ENCODE measurements at places on chromosomes 12 and 14. TPM values are rescaled to one million over a fixed set of nuclear protein-coding genes. Genes with fewer than 3 reads are reported as not detected.

DBX2 gene
- total RNA-seq: not detected

- no peak for DNase-seq
Measured at GRCh38 chr14:104843442-104844305, 21.4 kb upstream of the CEP170B start.

GRCh38 chr12:78331181-78331580 is 500.5 kb downstream of the NAV3 start:
- no peak for DNase-seq

WIF1 gene
- total RNA-seq: not detected

HOXC13 gene
- total RNA-seq: not detected

DNA sequence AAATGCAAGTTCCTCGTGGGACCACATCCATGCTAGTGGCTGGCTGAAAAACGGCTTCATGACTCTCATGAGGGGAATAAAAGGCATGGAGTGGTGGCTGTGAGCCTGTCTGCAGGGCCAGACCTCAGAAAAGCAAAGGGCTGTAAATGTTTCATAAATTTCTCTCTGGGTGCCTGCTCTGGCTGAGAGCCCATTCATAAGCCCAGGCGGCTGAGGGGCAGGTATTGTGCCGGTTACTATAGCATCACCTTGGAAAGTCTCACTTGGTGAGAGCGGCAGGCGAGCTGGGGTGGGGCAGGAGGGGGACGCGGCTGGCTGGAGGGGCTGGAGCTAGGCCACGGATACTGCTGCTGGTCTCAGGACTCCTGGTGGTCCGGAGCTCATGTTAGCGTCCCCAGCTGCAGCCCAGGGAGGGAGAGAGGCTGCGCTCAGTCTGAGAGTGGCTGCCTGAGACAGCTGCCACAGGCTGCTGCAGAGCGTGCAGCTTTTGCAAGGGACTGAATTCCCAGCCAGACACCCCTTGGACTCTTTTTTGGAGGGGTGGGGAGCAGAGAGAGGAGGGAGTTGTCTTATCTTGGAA is at the start of gene SLC17A8:
Gene SLC17A8, plus strand, starts transcription at position 431 of the 580 bp plus-strand sequence. CDS start 318 bp downstream, outside the sequence.
- DNase-seq: no peak

GRCh38 chr14:99600232-99600888 is 3.6 kb downstream of the CCDC85C start:
- DNase-seq: no peak

SLC6A12 gene
- total RNA-seq: not detected

- no peak for DNase-seq
Measured at GRCh38 chr12:111954969-111955368, 58.0 kb downstream of the TMEM116 start.

DNA sequence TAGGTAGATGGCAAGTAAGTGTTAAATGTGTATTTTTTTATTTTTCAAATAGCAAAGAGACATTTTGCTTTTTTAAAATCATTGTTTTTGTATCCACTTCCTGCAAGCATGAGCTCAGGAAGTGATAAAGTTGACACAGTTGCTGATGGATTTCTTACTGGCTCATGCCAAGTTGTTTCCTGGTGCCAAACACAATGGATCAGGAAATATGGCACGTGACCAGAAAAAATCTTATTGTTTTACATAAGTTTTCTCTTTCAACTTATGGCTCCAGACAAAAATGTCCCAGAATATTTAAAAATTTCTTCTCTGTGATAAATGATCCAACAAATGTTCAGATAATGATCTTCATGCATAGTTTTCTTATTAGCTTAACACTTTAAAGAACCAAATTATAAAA is 1279.1 kb upstream of the FLRT2 start:
- no peak for DNase-seq

GRCh38 chr14:68656452-68656851 is 136.4 kb downstream of the ZFP36L1 start:
- DNase-seq: no peak

PRDM4 gene
- 44.9 TPM for total RNA-seq

- no peak for DNase-seq
Measured at GRCh38 chr14:69034612-69035262, 55.6 kb upstream of the ACTN1 start.

DNA sequence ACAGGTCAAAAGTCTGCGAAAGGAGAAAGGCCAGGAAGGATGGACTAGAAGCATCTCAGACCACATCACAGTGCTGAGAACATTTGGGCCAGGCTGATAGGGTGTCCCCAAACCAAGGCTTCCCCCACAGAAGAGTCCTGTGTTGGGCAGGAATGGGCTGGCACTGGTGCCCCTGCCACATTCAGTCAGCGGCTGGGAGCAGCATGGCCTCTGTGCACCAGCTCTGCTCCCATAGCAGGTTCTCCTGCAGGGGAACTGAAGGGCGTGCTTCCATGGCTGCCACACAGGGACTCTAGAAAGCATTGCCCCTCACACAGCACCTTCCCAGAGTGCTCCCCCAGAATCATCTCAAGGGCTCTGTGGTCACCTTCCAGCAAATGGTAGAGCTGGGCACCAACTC is 17.5 kb downstream of the EVL start:
- DNase-seq: no peak

DNA sequence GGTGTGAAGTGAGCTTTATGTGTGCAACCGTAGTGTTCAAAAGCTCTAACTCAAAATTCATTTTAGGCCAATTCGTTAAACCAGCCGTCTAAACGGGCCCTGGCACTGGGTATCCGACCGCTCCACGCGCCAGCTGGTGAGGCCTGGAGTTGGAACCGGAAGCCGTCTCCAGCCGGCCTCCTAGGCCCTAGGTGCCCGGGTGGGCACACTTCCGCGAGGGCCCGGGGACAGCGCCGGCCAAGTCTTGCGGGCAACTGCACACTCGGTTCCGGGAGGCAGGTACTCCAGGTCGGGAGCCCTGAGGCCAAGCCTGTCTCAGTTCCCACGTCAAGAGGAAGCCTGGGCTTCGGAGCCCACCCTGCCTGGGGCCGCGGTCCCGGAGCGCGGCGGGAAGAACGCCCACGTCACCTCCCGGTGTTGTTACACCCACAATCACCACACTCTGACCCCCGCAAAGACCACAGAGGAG is 16.2 kb downstream of the OTX2 start:
- no peak for DNase-seq

DNA sequence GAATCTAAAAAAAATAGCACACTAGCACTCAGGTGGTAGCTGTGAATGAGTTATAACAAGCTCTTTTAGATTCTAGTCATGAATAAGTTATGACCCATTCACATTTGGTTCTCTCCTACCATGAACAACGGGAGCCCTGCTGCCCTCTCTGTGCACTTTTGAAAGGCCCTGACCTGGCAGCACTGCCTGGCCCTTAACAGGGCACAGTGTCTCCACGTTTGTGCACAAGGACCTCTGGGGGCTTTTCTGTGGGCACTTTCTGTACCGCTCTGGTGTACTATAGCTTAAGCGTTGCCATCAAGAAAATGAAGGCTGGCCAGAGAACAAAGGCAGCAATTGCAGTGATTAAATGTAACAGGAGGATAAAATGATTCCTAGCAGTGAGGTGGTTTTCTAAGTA is 21.2 kb downstream of the CCDC92 start:
- DNase-seq: no peak

GRCh38 chr12:43063650-43064049 is 474.1 kb upstream of the PRICKLE1 start:
- DNase-seq: no peak

KRT3 gene
- not detected for total RNA-seq

SLC7A7 gene
- total RNA-seq: 0.33 TPM

DNA sequence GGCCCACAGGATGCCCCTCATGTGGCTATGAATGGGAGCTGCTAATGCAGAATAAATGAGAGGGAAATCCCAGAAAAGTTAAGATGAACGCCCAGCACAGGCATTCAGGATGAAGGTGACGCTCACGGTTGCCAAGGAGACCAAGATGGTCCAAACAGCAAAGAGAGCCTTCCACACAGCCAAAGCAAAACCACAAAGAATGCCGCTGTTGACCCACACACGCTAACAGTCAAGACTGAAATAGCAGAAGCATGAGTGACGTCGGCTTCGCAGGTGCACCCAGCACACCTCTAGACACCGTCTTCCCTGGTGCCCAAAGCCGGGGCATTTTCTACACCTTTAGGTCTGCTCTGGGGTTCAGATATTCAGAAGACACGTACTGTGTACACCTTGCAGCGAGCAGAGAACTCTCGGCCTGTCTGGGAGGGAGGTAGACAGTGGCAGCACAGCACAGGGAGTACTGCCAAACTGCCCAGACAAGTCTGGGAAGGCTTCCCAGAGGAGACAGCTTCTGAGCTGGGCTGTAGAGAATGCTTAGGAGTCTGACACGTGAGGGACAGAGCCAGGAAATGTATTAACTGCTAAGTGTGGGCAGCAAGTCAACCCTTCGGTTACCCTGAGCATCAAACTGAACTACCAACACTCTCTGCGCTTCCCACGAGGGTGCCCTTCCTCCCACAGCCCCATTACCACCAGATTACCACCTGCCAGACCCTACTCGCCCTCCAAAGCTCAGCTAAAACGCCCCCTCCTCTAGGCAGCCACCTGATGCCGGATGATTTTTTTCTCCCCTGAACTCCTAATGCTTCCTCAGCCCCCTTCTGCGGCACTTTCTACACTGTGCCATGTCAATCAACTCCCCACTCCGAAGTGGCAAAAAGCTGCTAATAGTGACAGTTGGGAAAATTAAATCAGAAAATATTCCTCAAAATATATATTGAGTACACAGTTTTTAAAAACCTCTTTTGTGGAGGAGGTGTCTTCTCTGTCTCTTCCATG is 50.1 kb downstream of the CCDC88C start:
- DNase-seq: peak; percentile 41

FOXJ2 gene
- total RNA-seq: 39.3 TPM
